Effector memory CD4-positive, alpha-beta T cell (primary cell): ENCODE measurements at places on chromosomes 11 and 22.

- no peak for DNase-seq
These were observed 20.3 kb downstream of the STK33 start for GRCh38 chr11:8573777-8574176.

GRCh38 chr11:63212742-63213141 is 30.7 kb downstream of the SLC22A25 start:
- no peak for DNase-seq

GRCh38 chr11:67687986-67688385 is 13.6 kb upstream of the ALDH3B2 start:
- no peak for DNase-seq

- DNase-seq, result no peak
These were observed 11.2 kb downstream of the ROBO4 start for GRCh38 chr11:124886476-124886875.

DNA sequence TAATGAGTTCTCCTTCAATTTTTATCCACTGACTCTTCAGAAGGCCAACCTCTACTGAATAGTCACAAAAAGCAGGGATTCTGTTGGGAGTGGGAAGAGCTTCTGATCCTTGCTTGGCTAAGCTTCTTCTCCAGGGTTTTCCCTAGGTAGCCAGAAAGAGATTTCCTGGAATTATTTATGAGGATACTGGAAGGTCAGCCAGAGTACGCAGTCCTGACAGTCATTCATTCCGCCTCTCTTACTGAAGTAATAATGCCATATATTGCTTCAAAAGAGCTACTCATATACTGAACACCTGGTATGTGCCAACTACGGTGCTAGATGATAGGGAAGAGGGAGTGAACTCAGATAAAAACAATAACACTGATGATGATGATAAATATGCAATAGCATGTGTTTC is 116.1 kb downstream of the CCDC34 start:
- DNase-seq, result no peak

GRCh38 chr11:67300756-67301312 is 2.5 kb upstream of the SSH3 start:
- DNase-seq, result no peak

DNA sequence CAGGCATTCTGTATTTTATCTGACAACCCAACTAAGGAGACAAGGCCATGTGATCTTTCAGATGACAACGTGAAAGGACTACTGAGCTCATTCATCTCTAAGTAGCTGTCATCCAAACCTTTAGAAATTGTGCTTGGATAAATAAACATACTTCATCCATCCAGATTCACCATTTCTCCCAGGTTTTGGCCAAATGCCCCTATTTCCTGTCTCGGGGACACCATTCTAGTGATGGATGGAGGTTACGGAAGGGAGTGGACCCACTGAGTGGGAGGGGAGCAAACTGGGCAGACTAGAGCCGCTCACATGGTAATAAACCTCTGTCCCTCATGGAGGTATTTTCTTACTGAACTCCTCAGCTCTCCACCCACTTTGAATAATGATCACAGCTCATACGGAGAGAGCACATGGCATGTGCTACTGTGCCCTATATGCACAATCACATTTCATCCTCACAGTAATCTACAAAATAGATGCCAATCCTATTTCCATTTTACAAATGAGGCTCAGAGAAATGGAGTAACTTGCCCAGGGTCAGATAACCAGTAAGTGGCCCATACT is 114.4 kb downstream of the SLC1A2 start:
- DNase-seq, result no peak

DNA sequence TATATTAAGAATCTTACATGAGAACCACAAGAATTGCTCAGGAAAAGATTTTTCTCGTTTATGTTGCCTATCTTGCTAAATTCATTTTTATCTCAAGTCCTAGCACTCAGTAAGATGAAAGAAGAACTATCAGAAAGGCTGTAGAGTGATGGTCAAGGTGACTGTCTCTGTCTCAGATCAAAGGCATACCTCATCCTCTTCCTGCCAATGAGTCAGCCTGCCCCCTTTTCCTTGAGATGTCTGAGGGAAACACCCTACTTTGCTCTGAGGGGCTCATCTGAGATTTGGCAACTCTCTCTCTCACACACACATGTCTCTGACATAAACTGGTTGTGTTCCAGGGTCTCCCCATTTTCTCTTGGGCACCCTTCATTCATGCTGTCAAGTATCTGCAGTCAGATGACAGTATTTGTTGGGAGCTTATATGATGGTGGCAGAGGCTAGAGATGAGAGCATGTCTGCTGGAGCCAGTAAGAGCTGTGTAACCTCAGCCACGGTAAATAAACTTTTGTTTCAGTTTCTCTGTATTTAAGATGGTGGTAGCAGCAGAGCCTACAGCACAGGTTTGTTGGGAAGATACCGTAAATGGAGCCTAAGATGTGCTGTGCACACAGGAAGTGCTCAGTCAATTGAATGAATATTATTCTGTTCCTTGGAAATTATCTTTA is 1.6 kb downstream of the MMP27 start:
- DNase-seq, result no peak

GRCh38 chr11:87870086-87870485 is 305.2 kb downstream of the RAB38 start:
- no peak for DNase-seq

DNA sequence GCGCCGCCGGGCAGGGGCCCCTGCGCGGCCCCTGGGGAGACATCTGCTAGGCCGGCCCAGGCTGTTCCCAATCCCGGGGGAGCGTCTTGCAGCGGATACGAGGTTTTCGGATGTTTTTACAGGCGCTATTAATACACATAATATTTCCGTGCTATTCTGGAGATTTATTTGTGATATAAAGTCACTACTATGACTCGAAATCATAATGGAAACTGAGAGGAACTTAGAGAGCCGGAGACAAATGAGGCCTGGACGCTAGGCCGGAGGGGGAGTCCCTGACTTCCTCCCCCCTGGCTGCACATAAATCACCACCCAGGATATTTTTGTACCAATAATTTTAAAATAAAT is 91.7 kb upstream of the ANO1 start:
- DNase-seq, result no peak

- DNase-seq, result no peak
These were observed 26.5 kb downstream of the SYT13 start for GRCh38 chr11:45259592-45259991.

- DNase-seq, result no peak
These were observed 3.0 kb upstream of the MYBPC3 start for GRCh38 chr11:47355283-47356128.

DNA sequence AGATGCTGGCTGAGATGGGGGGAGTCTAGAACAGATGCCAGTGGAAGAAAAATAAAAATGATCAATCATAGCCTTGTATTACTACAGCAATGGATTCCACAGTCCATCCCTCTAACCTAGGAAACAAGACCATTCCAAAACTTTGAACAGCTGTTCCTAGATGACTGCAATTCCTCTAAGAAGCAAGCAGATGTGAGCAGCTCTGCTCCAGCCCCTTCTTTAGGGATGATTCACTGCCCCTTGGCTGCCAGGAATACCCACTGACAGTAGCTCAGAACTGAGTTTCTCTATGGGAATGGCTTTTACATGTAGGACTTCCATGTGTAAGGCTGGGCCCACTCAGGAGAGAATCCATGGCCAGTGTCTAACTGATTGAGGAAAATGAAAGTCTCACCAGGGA is 943.9 kb downstream of the OPCML start:
- no peak for DNase-seq

DNA sequence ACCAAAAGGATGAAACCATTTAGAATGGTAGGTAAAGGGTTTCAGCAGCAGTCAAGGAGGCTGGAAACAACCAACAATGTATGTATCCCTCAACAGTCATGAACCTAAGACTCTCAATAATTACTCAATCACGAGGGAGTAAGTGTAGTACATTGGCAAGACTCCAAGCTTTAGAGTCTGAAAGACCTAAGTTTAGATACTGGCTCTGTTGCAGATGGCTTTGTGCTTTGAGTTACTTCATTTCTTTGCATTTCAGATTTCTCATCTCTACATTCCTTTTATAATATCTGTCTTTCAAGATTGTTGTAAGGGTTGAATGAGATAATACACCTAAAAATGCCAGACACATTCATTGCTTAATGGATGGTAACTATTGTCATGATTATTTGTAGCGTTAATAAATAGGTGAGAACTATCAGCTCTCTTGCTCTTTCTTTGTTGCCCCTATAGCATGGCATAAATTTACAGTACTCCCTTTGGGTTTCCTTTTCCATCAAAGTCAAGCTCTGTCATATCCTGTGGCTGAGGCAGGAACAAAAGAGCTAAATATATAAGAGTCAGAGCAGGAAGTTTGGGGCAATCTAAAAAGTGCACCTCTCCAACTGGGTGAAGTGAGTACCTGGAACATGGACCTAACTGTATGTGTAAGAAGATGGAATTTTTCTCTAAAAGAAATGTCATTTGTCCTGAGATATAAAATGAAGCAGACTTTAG is 228.2 kb upstream of the ZC3H12C start:
- no peak for DNase-seq

DNA sequence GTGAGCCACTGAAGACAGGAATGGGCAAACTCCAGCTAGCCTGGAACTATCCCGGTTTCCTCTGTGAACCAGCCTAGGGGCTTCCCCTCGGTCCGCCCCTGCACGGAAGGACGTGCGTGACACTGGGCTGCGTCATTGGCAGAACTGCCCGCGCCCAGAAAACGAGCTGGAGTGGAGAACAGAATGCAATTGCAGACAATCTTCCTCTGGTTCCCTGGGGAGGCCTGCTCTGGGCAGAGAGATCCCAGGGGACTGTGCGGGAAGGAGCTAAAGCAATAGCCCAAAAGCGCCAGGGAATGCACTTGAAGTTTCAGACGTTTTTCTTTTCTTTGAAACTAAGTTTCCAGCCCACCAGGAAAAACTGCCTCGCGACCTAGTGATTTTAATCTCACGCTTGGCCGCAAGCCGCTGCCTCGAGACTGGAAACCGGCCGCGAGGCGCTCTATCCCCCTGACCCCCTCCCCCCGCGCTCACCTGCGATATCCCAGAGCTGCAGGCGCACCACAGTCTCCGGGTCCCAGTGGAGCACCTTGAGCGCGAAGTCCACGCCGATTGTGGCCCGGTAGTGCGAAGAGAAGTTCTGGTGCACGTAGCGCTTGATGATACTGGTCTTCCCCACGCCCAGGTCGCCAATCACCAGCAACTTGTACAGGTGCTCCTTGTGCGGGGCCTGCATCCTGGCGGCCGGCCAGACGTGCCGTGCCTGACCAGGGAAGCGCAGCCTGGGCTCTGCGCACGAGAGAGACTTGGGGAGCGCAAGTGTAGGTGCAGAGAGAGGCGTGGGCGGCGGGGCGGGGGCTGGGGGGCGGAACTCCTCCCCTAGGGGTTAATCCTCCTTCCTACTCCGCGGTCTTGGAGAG is at the start of gene RAB38:
TSS of gene RAB38 (minus strand) at position 735 of the 860 bp plus-strand sequence. CDS start at position 676, 59 bp downstream.
- DNase-seq, result no peak

DNA sequence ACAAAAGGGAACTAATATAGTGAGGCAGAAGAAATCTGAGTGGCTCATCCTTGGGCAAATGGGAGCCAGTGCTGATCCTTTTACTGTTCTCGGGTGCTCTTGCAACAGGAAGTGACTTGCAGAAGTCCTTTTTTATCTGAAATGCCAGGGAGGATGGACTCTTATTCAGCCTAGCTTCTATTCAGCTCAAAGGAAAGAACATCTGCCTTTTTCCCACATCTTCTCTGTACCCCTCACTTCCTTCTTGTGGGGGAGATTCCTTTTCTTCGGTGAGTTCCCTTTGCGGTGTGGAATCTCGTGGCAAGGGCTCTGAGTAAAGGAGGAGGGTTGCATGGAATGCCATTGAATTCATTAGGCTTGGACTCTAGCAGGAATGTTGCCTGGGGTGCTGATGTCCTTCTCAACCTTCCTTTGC is 76.2 kb downstream of the ZBTB16 start:
- DNase-seq, result no peak

- DNase-seq, result no peak
These were observed 82.3 kb downstream of the TRIM29 start for GRCh38 chr11:120055646-120056045.

GRCh38 chr22:49858827-49859226 is 5.2 kb downstream of the ZBED4 start:
- DNase-seq, result no peak

GRCh38 chr11:90343673-90344072 is 120.8 kb upstream of the CHORDC1 start:
- no peak for DNase-seq

DNA sequence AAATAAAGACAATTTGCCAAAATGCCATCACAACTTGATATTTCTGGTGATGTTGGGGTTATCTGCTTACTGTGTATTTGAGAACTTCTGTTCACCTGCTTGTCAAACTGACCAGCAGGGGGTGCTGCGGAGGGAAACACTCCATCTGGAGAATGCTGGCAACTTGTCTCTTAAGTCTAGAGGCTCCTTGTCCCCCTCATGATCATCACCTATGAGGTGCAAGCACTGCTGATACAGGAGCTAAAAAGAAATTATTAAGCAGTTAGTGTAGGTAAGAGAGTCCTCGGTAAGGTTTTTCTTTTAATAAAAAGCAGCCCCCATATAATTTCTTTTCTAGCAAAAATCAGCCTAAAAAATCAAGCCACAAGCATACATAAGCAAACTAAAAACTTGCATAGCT is 32.7 kb upstream of the GLYATL1B start:
- DNase-seq, result peak; percentile 77

GRCh38 chr11:120811199-120811598 is 212.7 kb upstream of the TBCEL start:
- no peak for DNase-seq

GRCh38 chr11:76160856-76161255 is 45.4 kb downstream of the WNT11 start:
- DNase-seq, result no peak

DNA sequence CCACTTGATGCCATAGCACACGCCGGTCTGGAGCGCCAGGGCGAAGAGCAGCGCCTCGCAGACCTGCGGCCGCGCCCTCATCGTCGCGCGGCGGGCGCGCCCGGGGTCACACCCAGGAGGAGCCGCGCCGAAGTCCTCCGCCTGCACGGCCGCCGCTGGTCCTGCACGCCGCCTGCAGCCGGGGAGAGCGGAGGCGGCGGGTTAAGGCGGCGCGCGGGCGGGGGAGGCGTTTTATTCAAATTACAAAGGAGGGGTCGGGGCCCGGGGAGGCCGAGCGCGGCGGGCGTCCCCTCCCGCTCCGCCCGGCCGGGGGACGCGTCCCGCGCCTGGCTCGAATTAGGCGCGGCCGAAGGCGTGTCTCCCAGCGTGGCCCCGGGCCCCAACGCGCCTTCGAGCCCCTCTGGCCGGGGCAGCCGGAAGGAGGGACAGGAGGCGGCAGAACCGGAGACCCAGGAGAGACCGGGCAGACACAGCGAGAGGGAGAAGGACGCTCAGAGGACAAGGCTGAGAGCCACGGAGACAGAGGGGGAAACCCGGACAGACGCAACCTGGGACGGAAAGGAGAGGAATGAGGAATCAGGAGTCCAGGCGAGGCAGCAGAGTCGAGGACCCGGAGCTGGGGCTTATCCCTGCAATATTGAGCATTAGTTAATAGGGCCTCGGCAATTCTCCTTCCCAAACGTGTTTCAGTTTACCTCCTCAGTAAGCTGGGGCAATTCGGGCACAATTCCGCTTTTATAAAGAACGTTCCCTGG is at the start of gene WNT11:
TSS of gene WNT11 (minus strand) at position 176 of the 755 bp plus-strand sequence. CDS start at position 81, 95 bp downstream.
- no peak for DNase-seq

DNA sequence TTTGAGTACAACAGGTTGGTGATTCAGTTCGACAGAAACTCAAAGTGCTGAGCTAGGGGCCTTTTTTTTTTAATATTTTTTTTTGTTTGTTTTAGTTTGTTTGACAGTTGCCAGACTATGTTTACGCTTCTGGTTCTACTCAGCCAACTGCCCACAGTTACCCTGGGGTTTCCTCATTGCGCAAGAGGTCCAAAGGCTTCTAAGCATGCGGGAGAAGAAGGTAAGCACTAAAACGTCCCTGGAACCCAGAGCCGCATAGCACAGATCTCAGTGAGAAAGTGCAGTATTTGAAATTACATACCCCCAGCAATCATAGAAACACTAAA is 649 bp downstream of the PRRG4 start:
- DNase-seq, result no peak

GRCh38 chr11:10314199-10315072 is 9.6 kb downstream of the ADM start:
- no peak for DNase-seq
